ENCODE measurements at places on chromosomes 3 and 15.

GRCh38 chr15:66278671-66279070, 14.7 kb upstream of the DIS3L start:
- DNase-seq: no peak

DNA sequence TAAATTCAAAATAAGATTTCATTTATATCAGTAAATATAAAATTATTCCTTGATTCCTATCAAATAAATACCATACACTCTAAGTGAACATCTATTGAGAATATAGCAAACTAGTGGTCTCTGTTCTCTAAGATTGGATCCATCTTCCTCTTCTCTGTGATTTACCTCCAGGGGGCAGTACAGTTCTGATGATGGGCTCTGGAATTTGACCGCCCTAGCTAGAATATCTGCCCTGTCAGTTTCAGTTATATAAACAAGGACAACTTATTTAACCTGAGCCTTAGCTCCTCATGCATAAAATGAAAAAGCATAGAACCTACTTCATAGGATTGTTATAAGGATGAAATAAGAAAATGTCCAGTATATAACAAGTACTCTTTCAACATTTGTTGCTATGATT, 171.1 kb upstream of the CCDC54 start:
- no peak for DNase-seq

GRCh38 chr3:74614107-74614967, at the start of gene CNTN3:
Gene CNTN3 (minus strand): TSS chr3:74614659. CDS start chr3:74521112, 93,547 bp downstream.
- DNase-seq: no peak

DNA sequence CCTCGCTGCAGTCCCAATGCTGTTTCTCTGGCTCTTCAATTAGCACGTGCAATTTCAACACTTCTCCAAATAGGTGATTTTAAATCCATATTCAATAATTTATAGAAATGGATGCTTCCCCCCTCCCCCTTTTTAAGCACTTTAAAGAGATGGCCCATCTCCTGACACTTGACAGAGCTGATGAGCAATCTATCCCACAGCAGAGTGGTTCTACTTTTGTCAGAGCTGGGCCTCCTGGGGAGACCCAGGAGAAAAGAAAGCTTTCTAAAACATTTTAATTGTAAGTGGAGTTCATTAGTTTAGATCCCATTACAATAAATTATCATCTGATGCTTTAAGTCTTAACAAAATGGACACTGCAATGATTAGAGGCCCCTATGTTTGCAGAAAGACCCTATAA, 127.7 kb downstream of the SHQ1 start:
- DNase-seq: no peak

DNA sequence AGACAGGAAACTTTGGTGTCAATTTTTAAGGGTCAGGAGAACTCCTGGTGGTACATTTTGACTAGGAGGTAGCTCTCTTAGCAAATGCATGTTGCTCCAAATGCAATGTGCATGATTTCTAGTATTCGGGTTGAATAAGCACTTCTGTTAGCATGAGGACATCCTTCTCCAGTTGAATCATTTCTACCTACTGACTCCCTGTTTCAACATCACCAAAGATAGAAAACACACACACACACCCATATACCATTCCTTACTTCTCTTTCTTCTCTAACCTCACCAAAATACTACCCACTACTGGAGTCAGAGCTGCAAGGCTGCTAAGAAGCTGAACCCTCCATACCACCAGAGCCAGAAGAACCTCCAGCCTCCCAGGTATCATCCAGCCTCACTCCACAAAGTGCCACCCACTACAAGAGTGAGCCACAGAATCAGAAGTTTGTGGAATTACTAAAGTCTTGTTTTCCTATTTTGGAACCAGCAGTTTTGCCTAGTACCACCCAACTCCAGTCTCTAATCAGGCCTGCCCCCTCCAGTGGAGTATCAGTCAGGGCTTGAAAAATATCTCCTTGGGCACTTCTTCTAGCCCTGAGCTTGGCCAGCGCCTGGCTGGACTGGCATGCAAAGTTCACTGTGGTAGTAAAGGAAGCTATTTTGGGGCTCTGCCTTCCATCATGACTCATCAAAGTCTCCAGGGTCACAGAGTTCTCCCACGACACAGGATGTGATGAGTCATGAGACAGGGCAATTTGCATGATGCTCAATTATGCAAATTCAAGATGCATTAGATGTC, 110.3 kb downstream of the CYP19A1 start:
- DNase-seq: peak; percentile 32

DNA sequence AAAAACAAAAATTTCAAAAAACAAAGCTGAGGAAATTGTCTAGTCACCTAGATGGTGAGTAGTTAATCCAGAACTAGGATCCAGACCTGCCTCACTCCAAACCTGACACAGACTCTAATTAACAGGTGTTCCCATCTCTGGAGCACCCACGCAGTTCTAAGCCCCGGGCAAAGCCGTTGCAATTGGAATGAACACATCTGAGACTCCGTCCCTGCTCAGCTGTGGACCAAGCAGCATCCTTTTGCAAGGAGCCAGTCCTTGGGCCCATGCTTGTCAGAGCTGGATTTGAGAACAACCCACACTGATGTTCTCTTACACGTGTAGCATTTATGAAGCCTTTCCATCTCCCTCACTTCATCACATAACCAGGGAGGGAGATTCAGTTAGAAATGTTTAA, 54.8 kb downstream of the LMCD1 start:
- no peak for DNase-seq

- no peak for DNase-seq
These were observed 178.8 kb downstream of the KLHL25 start for GRCh38 chr15:85615930-85616329.

GRCh38 chr3:174858353-174858752, 781 bp upstream of the NAALADL2 start:
- DNase-seq: no peak

- no peak for DNase-seq
These were observed 485.7 kb upstream of the ZNF385D start for GRCh38 chr3:22236490-22237270.

DNA sequence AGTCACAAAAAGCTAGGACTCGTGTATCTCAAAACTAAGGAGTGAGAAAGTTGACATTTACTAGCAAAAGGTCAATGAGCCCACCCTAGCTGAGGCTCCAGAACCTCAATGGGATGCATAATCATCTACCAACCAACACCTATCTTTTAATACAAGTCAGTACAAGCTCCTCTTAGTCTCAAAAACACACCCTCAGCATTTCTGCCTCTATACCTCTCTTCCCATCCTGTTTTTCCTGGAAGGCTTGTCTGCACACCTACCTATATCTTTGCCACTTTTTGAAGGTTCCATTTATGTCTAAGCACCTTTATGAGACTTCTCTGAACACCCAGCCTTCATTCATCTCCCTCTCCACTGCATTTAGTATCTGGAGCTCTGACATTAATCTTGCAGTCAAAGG, 10.0 kb downstream of the WWTR1 start:
- DNase-seq: no peak

Measured in GOT3 (cell line).